ENCODE measurements at places on chromosomes 7 and 10. TPM values are rescaled to one million over a fixed set of nuclear protein-coding genes. Genes with fewer than 3 reads are reported as not detected.

GRCh38 chr7:124718032-124718766 lies 47.4 kb downstream of the GPR37 start:
- DNase-seq = peak; percentile 57

- peak; percentile 43 for DNase-seq
These were observed 27.0 kb downstream of the SND1 start for GRCh38 chr7:127678947-127679346.

KCP gene
- 1.1 TPM for total RNA-seq

MKX gene
- 15.3 TPM for total RNA-seq

All from osteoblast (primary cell).